DMS153 (cell line): ENCODE measurements at places on chromosomes 5 and 9.

- no peak for DNase-seq
These were observed 70.3 kb downstream of the INIP start for GRCh38 chr9:112647596-112647995.

- DNase-seq: no peak
These were observed 460.7 kb downstream of the NTRK2 start for GRCh38 chr9:85130260-85130659.

GRCh38 chr5:104859437-104859836 is 1296.8 kb upstream of the NUDT12 start:
- no peak for DNase-seq

- DNase-seq: no peak
These were observed 299.9 kb upstream of the MSX2 start for GRCh38 chr5:174424219-174425053.

- no peak for DNase-seq
These were observed 542.5 kb downstream of the TLE1 start for GRCh38 chr9:81146684-81147337.

GRCh38 chr5:176653401-176654385 is 6.4 kb downstream of the TSPAN17 start:
- DNase-seq: peak; percentile 26

DNA sequence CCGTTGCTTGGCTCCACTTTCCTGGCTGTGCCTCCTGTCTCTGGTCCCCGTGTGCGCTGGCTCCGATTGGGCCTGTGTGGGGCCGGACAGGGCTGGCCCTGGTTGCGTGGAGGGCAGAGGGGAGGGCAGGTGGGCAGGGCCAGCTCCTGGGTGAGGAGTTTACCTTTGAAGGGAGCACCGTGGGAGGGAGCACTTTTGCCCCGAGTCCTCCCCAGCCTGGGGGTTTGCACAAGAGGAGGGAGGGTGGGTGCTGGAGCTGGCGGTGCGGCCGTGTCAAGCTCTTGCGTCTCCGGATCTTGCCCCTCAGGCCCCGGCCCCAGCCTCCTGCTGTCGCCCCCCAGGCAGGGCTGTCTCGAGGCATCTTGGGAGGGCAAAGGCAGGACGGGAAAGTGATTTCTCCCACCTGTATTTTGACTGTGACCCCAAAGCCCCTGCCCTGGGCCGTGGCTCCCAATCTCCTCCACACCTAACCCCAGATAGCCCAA is 48.3 kb upstream of the EXOC3 start:
- DNase-seq: no peak

DNA sequence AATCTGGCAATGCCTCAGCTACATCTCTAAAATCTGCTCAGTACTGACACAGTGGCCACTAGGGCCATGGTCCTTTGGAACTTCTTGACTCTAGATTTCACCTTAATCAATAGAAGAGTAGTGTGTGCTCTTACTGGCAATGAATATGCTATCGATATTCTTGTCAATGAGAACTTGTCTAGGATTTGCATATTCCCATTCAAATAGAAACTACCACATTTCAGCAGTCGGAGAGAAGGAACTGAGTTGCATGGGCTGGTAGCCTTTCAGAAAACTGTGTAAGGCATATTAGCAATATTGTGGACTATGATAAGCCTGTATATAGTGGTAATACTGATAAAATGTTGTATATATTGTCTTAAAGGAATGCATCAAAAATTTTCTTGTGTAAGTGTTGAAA is 45.3 kb upstream of the NAA35 start:
- DNase-seq: no peak

GRCh38 chr9:123401879-123402513 is 46.0 kb downstream of the CRB2 start:
- no peak for DNase-seq

GRCh38 chr9:130226112-130226511 is 39.4 kb upstream of the HMCN2 start:
- no peak for DNase-seq

- no peak for DNase-seq
These were observed 2.6 kb downstream of the CEMIP2 start for GRCh38 chr9:71765693-71766092.

GRCh38 chr9:69122082-69122548 is 52.0 kb upstream of the TJP2 start:
- DNase-seq: peak; percentile 40

- DNase-seq: no peak
These were observed 35.4 kb downstream of the HK3 start for GRCh38 chr5:176863765-176864098.

DNA sequence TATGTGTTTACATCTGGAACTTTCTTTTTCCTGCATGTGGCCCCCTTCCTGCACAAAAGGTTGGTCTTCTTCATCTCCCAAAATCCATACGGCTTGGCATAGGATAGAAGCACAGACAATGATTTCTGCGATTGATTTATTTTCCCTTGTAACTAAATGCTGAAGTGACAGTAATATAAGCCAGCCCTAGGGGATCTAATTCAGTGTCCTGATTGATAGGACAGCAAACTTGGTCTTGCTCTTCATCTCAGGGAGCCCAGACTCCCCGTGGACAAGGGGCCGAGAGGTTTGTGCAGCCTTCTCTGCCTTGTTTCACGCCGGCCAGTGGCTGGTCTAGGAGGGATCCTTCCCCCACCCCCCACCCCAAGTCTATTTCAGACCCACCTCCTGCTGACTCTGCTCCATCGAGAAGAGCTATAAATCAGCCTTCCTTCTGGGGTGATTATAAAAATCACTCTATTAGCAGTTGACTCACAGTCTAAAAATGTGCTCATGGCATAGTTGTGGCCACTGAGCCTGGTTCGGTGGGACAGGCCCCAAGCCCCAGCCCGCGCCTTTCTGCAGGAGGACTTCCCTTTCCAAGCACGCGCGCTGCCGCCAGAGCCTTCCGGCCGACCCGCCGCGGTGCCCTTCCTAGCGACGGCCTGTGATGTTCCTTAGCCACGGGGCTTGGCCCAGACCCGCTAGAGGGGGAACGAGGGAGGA is 89.8 kb upstream of the COL5A1 start:
- DNase-seq: no peak
